Stimulated activated CD4-positive, alpha-beta T cell treated with anti-CD3 and anti-CD28 coated beads, Interleukin-15, amount 100 ng/mL, for 1 hour (primary cell): ENCODE measurements at places on chromosomes 4 and X.

GRCh38 chr4:101291198-101291597 lies 56.1 kb downstream of the PPP3CA start:
- DNase-seq = no peak

DNA sequence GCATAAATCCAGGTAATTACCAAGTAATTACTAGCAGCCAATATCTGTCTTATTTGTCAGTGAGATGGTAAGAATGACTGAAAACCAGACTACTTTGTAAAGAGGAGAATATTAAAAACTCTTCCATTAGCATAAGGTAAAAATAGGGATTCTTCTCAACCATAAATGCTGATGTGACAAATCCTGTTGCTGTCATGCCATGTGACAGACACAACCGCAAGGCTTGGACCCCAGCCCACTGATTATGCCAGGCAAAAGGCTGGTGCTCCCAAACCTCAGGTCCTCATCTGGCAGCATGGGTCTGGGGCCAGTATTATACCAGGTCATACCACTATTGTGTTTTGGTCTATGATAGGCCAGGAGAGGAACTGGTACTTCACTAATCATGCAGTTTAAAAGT lies 181.1 kb downstream of the ADAMTS3 start:
- no peak for DNase-seq

DNA sequence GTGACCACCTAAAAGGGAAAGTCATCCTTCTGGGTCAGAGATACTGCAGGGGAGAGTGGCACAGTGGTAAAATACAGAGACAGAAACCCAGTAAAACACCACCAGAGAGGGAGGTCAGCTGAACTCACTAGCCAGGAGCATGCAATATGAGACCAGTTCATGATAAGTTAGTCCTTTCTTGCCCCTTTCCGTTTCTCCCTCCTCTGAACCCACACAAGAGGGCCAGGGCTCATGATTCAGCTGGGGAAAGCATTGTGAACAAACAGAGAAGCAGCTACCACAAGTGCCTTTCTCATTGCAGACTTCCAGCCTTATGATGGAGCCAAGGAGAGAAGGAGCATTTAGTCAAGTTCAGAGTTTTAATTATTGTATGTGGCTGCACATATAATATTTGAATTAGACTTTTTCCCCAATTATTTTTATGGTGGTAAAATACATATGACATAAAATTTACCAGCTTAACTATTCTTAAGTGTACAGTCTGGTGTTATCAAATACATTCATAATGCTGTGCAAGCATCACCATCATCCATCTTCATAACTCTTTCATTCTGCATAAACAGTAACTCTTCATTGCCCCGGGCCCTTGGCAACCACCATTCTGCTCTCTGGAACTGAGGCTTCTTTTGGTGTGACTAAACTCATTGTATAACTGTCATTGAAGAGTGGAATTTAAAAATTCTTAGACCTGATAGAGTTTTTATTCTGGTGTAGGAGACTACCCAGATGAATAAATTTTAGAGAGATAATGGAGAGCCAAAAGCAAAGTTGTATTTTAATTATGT lies 114.6 kb downstream of the DDIT4L start:
- no peak for DNase-seq

DNA sequence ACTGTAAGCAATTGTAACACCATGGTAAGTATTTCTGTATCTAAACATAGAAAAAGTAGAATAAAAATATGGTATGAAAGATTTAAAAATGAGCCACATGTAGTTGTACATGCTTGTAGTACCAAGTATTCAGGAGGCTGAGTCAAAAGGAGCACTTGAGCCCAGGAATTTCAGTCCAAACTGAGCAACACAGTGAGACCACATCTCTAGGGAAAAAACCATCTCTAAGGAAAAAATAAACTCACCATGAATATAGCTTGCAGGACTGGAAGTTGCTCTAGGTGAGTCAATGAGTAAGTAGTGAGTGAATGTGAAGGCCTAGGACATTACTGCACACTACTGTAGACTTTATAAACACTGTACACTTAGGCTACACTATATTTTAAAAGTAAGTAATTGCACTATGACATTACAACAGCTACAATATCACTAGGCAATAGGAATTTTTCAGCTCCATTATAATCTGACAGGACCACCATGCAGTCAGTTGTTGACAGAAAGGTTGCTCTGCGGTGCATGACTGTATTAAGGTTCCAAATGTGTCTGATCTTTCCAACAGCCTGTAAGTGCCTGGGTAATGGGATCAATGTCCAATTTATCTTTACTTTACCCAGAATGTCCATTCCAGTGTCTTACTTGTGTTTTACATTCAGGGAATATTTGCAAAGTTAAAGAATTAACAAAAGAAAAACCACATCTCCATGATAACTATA lies 28.9 kb upstream of the LRBA start:
- DNase-seq = no peak

DNA sequence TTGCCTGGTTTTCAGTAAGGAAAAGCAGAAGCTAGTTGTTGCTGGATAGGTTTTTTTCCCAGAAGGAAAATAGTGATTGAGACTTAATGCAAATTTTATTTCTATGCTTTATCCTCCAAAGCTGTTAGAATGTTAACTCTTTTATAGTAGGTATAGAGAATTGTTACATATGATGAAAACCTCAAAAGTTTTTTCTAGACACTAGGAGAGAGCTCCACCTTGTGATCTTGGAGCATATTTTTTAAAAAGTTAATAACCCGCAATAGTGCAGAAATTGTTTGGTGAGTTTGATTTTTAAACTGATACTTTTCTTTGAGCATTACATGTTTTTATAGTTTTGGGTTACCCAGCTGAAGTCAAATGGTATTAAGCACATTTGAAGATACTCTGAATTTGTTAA lies 56.5 kb downstream of the STAG2 start:
- DNase-seq = no peak

GRCh38 chrX:129704491-129704890 lies 34.3 kb upstream of the XPNPEP2 start:
- no peak for DNase-seq

GRCh38 chr4:35087218-35087617 lies 1157.1 kb downstream of the ARAP2 start:
- DNase-seq = no peak

GRCh38 chrX:78945186-78945912 lies at the start of gene P2RY10:
P2RY10 (plus strand) TSS chrX:78945391; CDS start chrX:78960521, 15,130 bp downstream.
- DNase-seq = no peak

DNA sequence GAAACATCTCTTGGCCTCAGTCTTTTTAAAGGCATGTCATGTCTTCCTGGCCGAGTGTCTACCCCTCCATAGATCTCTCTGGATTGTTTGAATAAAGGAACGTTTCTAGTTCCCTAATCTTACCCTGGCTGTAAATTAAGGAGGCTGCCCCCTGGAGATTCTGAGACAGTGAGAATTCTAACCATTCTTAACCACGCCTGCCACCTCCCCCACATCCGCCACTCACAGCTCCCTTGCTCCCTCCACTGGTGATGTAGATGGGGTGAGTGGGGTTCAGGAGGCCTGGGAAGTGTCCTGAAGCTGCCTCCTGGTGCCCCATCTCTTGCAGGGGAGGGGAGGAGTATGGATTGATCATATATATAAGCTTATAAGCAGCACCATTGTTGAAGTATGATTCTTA lies 48.0 kb upstream of the TRIM2 start:
- no peak for DNase-seq

GRCh38 chrX:68114573-68115129 lies 318.6 kb downstream of the OPHN1 start:
- DNase-seq = no peak

- DNase-seq = no peak
These were observed 25.3 kb upstream of the EPGN start for GRCh38 chr4:74282926-74283325.

DNA sequence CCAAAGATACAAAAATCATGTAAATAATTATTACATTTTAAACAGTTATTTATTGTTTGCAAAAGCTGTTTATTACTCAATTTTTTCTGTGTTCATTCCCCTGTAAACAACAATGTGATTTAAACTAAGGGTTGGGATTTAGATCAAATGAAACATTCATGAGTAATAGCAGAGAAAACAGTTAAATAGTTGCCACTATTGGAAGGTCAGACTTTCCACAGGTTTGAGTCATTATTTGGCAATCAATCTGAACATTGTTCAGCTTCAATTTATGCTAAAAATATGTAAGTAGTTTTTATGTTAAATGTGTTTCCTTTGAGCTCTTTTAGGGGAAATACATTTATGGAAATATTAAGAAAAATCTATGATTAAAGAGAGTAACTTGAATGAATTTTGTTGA lies 144.9 kb downstream of the STIM2 start:
- no peak for DNase-seq

DNA sequence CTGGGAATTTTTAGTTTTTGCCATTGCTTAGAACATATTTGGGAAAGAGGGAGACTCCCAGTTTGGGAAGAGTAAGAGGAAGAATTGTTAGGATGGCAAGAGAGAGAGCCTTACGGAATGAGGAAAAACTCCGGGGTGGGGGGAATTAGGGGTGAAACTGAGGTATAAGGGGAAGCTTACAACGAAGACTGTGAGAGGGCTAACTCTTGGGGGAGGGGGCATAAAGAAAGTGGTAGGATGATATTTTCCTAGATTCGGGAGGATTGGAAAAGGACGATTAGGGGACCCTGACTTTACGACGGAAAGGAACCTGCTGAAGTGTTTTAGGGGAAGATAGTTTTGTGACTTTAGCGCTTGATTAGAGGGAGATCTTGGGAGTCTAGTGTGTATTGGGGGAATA lies 86.2 kb upstream of the HPRT1 start:
- DNase-seq = no peak

DNA sequence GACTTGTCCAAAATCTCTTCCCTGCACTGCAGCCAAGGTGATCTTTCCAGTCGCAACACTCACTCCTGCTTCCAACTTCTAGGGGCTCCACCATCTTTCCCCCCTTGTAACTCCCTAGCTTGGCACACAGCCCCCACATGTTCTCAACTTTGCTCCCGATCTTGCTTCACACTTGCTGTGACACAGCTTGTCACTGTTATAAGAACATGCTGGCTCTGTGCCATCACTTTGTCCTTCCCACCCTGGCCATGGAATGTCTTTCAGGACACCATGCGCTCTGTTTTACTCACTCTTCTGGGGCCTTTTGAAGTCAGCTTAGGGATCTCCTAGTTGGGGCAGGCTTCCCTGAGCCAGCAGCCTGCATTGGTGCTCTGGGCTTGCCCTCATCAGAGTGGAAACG lies 2.5 kb downstream of the NSDHL start:
- DNase-seq = no peak

DNA sequence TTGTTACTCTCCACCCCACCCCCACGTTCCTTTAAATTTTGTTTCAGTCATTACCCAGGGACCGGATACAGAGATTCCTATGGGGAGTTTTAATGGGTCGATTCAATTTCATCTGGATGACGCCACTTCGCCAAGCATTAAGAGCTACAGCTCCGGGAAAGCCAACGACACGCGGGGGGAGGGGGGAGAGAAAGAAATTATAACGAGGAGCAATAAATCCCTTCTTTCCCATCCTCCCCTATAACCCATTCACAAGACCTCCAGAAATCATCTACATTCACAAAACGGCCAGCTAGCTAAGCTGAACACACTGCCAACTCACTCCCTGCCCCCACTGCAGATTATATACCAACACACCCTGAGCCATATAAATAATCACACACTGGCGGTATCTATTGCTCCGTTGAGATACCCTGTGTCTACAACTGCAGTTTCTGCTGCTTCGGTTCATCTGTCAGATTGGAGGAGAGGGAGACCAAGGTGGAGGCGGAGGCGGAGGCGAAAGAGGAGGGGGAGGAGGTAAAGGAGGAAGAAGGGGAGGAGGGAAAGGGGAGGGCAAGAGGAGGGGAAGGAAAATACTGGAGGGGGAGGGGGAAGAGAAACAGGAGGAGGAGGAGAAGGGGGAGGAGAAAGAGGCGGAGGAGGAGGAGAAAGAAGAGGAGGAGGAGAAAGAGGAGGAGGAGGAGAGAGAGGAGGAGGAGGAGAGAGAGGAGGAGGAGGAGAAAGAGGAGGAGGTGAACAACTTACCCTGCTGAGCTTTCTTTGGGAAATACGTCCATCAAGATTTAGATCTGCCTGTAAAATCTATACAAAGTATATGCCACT lies 113.9 kb upstream of the VAMP7 start:
- no peak for DNase-seq

- DNase-seq = no peak
These were observed 107.3 kb downstream of the JADE1 start for GRCh38 chr4:128916832-128917231.

- DNase-seq = no peak
These were observed 19.5 kb upstream of the C4orf54 start for GRCh38 chr4:99677161-99677560.
